NCI-H526 (cell line): ENCODE measurements at places on chromosomes 7 and 10.

DNA sequence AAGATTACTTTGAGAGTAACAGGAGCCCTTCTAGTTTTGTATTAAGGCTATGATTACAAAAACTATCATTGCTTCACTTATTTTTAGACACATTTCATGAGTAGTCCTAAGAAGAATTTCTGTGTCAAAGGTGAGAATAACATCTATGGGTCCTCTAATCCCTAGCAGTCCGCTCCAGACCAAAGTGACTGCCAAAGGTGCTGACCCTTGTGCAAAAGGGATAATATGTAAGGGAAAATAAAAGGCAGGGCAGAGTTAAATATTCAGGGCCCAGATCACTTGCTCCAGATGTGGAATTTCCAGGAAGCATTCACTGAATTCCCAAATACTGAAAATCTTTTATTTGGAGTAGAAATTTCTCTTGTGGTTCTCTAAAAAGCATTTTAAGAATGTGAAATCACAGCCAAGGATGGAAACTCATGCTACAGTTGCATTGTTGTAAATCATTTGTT, 29.3 kb downstream of the RHOBTB1 start:
- no peak for DNase-seq

- DNase-seq, result no peak
These were observed 123.1 kb downstream of the CRPPA start for GRCh38 chr7:16298221-16298620.

- DNase-seq, result no peak
These were observed 169.5 kb upstream of the GDF10 start for GRCh38 chr10:47130491-47130890.

DNA sequence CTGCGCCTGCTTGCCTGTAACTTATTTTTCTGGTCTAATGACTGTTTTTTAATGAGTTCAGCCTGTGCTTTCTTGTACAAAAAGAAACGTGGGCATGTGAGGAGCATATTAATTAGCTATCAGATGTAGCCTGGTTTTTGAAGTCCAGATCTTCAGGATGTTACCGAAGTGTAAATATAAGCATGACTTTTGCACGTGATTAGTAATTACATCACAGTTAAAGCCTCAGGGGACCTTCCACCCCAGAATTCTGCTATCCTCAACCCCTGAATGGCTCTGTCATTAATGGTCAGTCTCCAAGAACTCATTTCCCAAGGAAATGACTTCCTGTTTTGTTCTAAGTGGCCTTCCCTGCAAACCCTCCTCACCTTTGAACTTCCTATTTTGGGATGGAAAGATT, 2.1 kb upstream of the PRXL2A start:
- DNase-seq, result no peak
